ENCODE measurements at places on chromosomes 7 and 10. TPM values are rescaled to one million over a fixed set of nuclear protein-coding genes. Genes with fewer than 3 reads are reported as not detected.

DNA sequence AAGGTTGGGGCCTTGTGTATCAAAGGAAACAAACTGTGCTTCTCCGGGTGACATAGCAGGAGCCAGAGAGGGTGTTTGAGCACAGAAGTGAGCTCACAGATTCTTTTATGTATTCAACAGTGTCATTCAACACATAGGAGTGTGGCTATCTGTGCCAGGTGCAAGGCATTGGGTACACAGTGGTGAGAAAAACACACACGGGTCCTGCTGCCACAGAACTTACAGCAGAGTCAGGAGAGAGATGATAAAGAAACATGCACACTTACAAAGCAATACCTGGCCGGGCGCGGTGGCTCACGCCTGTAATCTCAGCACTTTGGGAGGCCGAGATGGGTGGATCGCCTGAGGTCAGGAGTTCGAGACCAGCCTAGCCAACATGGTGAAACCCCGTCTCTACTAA is 16.3 kb upstream of the ECHDC3 start:
- no peak for DNase-seq

DNA sequence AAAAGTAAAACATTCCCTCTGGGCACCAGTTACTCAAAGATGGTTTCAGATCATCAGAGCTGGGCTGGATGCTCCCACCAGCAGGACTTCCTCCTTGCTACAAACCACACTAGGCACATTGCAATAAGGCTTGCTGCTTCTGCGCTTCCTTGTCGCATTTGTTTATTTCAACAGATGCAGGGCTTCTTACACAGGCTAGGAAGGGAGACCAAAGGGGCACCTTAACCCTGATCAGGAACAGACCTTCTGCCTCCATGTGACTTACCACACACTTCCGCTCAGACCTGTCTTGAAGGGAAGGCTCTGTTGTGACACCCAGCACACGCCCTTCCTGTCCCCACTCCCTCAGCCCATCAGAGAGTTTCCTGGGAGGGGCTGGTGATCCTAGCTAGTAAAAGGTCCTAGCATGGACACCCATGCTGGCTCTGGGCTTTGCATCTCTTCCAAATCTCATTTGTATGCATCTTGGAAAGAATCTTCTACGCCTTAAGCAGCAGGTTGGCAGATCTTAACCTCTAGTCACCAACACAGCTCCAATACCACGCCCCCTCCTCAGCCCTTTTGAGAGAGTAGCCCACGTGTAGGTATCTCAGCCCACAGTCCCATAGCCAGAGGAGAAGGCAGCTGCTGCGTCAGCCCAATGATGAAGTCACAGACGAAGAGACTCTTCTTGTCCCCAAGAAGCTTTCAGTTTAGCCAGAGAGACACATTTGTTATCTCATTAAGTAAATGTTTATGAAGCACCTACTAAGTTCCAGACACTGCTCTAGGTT is 47.1 kb upstream of the SVIL start:
- DNase-seq: no peak

- no peak for DNase-seq
These were observed 297.6 kb upstream of the PLXDC2 start for GRCh38 chr10:19518632-19519031.

DNA sequence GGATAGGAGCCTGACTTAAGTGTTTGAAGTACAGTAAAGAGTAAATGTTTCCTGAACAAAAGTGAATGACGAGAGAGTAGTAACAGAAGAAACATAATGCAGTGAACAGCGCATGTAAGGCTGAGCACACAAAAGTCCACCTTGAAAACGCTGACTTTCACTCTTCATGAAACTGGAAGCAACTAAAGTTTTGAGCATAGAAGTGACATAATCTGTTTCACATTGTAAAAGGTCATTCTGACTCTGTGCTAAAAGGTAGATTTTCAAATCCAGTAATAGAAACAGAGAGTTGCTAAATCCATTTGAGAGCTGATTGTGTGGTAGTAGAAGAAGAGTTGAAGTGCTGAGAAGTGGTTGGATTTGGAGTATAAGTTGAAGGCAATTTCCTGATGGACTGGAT is 1037.0 kb downstream of the CNTNAP2 start:
- DNase-seq: no peak

DNA sequence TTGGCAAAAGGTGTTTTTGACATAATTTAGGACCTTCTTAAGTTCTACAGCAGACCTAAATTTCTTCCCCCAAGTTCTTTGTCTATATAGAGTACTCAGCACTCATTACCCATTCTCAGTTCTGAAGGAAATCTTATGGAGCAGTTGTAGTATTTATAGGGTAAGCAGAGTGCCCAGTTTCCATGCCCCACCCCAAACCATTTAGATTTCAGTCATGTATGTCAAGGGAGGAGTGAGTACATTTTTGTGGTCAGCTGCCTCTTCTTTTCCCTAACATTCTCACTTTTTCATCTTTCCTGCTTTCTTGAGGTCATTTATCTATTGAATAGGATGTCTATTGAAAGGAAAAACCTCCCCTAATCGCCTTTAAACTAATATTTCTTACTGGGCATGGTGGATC is 83.3 kb downstream of the KAT6B start:
- no peak for DNase-seq

- no peak for DNase-seq
These were observed 9.2 kb upstream of the AKR1B1 start for GRCh38 chr7:134468054-134468453.

DNA sequence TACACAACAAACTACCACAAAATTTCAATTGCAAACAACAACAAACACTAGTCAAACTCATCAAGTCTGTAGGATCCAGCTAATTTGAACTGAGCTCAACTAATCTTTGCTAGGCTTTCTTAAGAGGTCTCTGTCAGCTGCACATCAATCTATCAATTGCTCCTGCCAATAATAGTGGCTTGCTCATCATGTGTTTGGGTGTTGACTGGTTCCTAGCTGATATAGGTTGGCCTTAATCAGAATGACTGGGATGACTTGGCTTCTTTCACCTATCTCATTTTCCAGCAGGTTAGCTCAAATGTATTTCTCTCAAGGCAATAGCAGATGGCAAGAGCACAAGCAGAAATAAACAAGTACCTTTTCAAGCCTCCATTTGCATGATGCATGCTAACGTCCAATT is 370.3 kb upstream of the NFE2L3 start:
- DNase-seq: no peak

DNA sequence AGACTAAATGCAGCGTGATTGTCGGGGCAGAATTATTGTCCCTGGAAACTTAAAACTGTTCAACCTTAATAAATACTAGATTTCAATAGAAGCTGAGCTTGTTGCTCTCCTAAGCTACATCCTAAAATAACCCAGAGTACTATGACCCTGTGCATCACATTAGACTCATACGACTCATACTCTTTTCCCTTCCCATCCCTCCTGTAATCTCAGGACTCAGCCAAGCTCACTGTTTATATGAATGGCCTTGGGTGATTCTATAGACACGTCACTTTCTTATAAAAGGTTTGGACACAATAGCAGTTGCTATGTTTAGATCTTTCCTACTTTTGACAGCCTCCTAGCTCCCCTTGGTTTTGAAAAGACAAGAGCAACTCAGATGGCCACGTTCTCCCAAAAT is 17.2 kb downstream of the TCF7L2 start:
- peak; percentile 71 for DNase-seq

Gene PAXIP1
- total RNA-seq: 12.1 TPM

Gene ZNF853
- 0.07 TPM for total RNA-seq

Gene CCDC172
- not detected for total RNA-seq

Data from foreskin keratinocyte (primary cell).